ENCODE measurements at places on chromosomes 3 and 15.

- ATAC-seq = no peak
Observed at GRCh38 chr15:87744815-87745214, 511.7 kb downstream of the NTRK3 start.

GRCh38 chr15:36401586-36401966 is 177.8 kb upstream of the CDIN1 start:
- no peak for ATAC-seq

- no peak for ATAC-seq
Observed at GRCh38 chr15:68175526-68175925, 29.6 kb downstream of the CALML4 start.

- no peak for ATAC-seq
Observed at GRCh38 chr3:197424266-197424665, 125.9 kb upstream of the DLG1 start.

GRCh38 chr3:188954590-188955208 is 217.1 kb upstream of the TPRG1 start:
- peak; percentile 78 for ATAC-seq
